Fibroblast of skin of right quadriceps (primary cell): ENCODE measurements at places on chromosomes 1 and 21.
A peak's percentile ranks its signal among the peaks of the same experiment; 100 is the strongest.

DNA sequence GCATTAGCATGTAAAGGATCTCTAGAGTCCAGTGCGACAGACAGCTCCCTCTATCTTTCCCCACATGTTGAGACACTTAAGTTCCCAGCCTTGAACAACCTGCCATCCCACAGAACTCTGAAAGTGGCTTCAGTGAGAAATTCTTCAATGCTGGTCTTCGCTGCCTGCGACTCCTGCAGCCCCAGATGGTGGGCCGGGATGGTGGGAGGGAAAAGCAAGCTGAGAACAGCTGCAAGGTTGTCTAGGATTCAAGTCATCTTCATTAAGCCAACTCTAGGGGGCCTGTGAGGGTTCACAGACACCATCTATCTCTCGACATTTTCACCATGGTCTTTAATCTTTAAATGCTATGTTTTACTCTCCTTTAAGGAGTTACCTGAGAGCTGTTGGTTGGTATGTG lies 185.5 kb upstream of the C1orf174 start:
- no peak for DNase-seq

- DNase-seq = no peak
Observed at GRCh38 chr1:67193704-67194103, 27.4 kb downstream of the IL23R start.

DNA sequence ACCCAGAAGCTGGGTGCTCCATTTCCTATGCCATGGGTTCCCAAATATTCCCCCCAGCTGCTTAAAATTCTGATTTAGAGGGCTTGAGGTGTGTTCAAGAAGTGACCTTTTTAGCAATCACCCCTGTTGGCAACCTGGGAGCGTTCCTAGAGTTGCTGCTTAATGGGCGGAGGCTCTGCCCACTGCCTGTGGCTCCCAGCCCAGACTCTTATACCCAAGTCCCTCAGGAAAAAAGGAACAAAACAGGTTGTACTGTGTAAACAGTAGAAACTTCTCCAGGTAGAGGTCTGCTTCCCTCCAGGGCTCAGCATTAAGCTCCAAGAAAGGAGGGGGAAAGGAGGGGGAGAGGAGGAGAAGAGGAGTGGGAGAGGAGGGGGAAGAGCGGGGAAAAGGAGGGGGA lies 14.6 kb upstream of the TENT5C start:
- DNase-seq = no peak

DNA sequence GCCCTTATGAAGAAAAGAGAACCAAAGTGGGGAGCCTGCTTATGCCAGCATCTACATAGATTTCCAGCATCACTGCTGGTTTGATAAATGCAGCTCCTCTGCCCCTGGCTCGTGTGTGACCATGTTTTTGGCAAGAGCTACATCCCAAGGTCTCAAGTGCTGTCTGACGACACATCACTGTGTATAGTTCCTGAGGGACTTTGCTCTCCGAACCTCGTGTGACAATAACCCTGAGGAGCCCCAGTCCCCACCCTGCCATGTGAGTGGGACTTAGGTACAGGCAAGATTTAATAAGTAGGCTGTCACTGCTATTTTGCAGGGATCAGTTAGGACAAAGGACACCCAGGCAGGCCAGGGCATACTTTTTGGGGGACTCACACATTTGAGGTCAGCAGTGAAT lies 28.8 kb upstream of the RERE start:
- DNase-seq = no peak

- no peak for DNase-seq
Observed at GRCh38 chr21:46594276-46594675, 10.6 kb downstream of the S100B start.

- peak; percentile 96 for DNase-seq
Observed at GRCh38 chr1:28971980-28972771, 57.8 kb downstream of the EPB41 start.

DNA sequence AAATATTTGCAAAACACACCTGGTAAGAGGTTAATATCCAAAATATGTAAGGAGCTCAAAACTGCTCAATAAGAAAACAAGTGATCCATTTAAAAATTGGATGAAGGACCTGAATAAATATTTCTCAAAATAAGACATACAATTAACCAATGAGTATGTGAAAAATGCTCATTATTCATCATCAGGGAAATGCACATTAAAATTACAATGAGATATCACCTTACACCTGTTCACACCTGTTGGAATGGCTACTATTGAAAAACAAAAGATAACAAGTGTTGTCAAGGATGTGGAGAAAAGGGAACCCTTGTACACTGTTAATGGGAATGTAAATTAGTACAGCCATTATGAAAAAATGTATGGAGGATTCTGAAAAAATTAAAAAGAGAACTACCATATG lies 136.0 kb upstream of the GREM2 start:
- no peak for DNase-seq

DNA sequence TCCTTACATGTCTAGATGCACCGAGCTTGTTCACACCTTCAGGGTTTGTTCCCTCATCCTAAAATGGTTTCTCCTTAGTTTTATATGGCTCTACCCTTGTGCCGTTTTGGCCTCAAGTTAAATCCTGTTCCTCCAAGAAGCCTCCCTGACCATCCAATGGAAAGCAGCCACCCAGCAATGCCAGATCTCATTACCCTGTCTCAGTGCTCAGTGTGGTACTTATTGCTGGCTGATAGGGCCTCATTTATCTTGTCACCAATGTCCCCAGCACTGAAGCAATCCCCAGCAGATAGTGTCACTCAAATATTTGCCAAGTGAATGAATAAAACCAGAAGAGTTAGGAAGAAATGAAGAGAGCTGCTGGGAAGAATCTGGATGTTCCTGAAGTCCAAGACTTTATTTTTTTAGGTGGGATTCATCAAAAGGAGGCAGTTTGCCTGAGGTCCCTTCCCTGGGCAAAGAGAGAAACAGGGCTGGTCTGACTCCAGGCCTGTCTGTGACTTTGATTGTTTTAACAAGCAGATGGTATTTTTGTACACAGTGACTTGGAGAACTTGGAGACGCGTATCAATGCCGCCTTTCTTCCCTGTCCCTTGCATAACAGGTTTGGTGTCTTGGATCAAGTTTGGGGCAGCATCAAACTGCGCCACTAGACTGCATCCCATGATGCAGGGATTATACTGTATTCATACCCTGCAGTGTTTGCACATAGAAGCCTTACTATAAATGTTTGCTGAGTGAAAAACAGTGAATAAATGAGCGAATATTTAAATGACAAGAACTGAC lies 221.2 kb downstream of the DISC1 start:
- no peak for DNase-seq

DNA sequence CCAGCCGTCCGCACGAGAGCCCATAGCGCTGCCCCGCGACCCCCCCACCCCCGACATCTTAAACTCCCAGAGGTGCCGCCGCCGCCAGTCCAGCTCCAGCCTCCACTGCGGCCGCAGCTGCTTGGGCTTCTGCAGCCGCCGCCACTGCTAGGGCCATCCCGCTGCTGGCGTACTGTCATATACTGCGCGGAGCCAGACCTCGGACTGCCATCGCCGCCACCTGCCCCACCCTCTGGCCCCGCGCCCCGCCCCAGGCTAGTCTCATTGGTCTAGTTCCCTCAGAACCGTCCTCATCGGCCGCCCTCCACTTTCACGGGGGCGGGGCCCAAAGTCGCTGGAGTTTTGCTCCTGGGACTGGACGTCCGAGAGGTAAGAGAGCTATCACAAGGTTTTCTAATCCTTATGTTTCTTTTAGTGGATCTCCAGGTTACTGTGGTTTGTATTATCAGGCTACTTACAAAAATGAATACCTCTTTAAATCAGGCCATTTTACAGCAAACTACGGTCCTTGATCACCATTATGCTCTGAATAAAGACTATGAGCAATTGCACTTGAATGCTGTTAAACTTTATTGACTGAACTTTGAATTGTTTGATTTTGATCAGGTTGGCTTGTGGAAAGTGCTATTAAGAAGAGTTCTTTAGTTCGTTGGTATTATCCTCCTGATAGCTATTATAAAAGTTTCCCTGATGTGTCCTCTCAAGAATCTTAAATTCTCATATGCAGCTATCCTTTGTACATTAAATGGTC lies 2.8 kb upstream of the CD1D start:
- DNase-seq = peak; percentile 51

GRCh38 chr1:60942291-60942690 lies 140.1 kb upstream of the NFIA start:
- DNase-seq = no peak

DNA sequence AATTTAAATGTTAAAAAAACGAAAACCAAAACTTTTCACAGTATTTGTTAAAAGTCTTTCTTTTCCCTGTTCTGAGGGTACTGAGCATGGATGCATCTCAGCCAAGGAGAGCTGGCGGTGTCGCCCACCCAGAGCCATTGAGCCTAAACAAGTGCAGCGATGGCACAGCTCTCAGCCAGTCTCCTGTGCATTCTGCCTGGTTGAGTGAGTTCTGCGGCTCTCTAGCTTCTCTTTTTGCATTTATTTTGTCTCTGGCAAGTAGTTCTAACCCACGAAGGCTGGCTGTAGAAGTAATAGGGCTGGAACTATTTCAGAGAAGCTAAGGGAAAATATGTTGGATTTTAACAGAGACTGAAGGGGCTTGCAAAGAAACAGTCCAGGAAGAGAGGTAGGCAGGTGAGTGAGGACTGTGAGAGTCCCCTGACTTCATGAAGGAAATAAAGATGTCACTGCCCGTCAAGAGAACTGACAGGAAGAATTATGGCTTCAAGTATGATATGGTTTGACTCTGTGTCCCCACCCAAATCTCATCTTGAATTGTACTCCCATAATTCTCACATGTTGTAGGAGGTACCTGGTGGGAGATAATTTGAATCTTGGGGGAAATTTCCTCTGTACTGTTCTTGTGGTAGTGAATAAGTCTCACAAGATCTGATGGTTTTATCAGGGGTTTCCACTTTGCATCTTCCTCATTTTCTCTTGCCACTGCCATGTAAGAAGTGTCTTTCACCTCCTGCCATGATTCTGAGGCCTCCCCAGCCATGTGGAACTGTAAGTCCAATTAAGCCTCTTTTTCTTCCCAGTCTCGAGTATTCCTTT lies 35.7 kb upstream of the LIN9 start:
- no peak for DNase-seq

GRCh38 chr1:235986869-235987268 lies 78.0 kb downstream of the NID1 start:
- no peak for DNase-seq

DNA sequence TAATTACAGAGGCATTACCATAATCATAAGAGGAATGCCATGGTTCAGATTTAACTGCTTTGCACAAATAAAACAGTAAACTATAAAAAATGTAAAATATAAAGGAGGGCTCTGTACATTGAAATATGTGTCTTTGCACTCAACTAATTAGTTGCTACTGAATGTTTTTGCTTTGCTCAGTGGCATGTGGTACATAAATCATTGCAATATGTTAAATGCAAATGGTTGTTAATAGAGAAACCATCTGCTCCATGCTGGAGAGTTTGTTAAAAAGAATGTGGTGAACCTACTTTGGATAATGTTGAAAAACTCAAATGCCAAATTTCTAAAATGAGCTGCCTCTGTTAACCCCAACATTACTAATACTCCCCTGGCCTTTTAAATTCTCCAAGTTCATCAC lies 201.5 kb downstream of the NTNG1 start:
- DNase-seq = peak; percentile 39

DNA sequence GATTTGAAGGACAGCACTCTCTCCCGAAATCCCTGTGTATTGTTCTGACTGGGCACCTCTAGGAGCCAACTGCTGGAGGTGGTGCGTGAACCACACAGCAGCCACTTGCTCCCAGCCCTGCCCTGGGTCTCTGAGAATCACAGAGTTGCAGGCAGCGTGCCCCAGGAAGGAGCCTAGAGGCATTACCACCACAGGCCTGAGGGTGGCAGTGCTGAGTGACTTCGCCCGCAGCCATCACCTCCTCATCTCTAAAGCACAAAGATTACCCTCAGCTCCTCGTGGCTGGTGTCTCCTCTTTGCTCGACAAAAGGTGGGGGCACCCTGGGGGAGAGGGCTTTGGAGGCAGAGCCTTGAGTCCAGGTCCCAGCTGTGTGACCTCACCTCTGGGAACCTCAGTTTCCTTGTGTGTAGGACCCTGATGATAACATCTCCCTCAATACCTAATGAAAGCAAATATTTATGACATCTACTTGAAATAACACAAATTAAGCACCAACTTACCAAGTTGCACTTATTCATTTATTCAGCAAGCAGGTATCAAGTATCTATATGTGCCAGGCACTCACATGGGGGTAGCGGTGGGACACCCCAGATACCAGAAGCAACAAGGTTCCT lies 86.3 kb downstream of the VWA5B1 start:
- peak; percentile 31 for DNase-seq

GRCh38 chr1:80656641-80657040 lies 1144.1 kb upstream of the ADGRL2 start:
- no peak for DNase-seq

DNA sequence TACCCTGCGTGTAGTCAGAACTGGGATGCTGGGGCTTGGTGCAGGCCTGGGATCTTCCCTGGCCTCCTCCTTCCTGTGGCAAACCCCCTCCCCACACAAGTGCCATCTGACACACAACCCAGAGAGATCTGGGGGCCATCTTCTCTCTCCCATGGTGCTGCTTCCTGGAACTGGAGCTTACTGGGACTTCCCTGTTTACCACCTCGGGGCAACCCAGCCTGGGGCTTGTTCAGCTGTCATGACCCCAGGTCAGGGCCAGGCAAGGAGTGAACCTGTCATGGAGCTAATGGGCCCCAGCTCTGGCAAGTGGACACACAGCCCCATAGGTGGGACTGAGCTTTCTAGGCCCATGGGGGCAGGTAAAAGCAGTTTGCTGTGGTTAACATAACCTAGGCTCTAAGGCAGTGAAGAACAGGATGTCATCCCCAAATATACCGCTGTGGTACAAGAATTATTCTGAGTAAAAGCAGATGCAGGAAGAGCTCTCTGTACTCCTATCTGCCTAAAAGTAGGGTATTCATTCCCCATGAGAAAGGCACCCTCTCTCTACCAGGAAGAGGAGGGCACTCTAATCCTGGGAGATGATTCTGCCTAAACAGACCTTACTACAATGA lies 2.4 kb downstream of the TRIM11 start:
- DNase-seq = no peak

GRCh38 chr1:201335901-201336300 lies 41.6 kb downstream of the TNNT2 start:
- no peak for DNase-seq

GRCh38 chr1:153251562-153251961 lies 7.9 kb upstream of the LORICRIN start:
- no peak for DNase-seq

GRCh38 chr1:234602334-234603220 lies 7.4 kb downstream of the IRF2BP2 start:
- DNase-seq = peak; percentile 97

GRCh38 chr1:63674865-63675419 lies 81.7 kb downstream of the PGM1 start:
- no peak for DNase-seq

GRCh38 chr1:182587666-182588499 lies 1.2 kb downstream of the RNASEL start:
- no peak for DNase-seq
